ENCODE measurements at places on chromosomes 6 and 20.

DNA sequence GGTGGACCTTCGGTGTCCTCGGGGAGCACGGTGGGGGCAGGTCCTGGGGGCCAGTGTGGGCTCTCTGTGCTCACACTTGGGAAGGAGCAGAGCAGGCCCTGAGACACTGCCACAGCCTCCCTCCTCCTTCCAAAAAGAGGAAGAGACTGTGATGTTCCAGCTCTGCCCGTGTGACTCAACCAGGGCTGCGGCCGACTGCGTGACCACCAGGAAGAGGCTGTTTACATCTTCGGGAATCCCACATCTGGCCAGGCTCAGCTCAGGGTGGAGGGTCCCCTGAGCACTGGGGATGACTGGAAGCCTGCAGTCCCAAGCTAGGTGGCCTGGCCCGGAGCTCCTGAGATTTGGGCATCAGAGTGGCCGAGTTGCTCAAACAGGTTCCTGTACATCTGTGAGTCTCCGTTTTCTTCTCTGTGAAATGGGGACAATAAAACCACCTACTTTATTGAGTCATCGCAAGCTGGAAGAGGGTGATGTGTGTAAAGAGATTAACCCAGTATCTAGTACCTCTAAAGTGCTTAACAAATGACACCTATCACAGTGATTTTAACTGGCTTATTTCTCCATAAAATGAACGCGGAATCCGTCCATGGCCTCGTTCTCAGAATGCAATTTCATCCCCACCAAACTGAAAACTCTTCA, 242.1 kb downstream of the DLL1 start:
- no peak for DNase-seq

- no peak for DNase-seq
These were observed 146.2 kb downstream of the GRIK2 start for GRCh38 chr6:101539510-101540245.

DNA sequence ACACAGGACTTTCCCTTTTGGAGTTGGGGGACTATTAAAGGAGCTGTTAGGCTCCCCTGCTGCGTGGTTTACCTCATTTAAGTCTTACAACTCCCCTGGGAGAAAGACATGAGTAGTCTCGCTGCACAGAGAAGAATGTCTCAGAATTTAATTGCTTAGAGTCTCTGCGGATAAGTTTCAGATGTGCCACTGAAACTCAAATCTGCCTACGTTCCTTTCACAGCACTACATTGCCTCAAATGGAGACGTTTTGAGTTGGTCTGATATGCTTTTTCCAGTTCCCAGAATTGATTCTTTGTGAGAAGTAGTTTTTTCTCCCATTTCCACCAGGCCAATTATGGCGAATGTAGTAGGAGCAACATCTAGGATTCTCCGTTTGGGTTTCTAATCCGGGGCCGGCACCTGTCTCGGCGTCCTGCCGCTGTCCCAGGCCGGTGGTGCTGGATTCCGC, 532 bp upstream of the SLC35F1 start:
- DNase-seq = no peak

DNA sequence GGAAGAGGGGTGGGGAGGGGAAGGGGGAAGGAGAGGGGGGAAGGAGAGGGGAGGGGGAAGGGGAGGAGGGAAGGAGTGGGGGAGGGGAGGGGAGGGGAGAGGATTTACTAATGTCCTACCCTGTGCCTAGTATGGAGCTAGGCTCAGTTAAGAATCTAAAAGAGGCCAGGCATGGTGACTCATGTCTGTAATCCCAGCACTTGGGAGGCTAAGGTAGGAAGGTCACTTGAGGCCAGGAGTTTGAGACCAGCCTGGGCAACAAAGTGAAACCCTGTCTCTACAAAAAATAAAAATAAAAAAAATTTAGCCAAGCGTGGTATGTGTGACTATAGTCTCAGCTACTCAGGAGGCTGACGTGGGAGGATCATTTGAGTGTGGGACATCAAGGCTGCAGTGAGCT, 13.0 kb downstream of the UBE2J1 start:
- no peak for DNase-seq

- no peak for DNase-seq
These were observed 34.2 kb downstream of the LRFN2 start for GRCh38 chr6:40552941-40553340.

DNA sequence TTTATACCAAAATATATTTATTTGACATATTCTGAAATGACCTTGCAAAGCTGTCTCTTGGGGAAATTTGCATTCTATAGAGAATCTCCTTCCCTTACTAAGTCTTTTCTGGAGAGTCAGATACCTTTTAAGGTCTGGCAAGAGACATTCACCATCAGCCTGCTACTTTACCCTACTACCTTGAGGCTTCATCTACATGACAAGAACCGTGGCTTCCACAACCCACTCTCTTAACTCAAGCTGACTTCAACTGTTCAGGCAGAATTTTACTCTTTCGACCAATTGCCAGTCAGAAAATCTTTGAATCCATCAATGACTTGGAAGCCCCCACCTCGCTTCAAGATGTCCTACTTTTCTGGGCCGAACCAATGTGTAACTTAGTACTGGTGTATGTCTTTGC, 314.2 kb downstream of the LAMA2 start:
- DNase-seq = no peak

DNA sequence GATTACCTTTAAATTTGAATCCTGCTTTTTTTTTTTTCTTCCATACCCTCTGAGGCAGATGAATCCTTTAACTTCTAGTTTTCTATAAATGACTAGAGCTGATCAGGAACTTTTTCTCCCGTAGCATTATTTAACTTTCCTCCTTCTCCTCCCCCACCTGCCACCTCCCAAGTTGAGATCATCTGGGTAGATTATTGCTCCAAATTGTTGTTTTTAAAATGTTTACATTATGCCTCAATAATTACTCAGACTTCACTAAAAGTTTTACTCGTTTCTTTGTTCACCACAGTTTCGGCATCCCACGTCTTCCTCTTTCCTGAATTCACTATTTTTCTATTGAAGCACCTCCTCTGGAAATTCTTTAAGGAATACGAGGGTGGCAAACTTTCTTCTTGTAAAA, 16.6 kb upstream of the SCUBE3 start:
- DNase-seq = no peak

- DNase-seq = no peak
These were observed 1379.2 kb upstream of the DEFB115 start for GRCh38 chr20:29878281-29878741.

GRCh38 chr6:11258260-11259237, 26.1 kb upstream of the NEDD9 start:
- DNase-seq = peak; percentile 49

GRCh38 chr6:134352786-134353480, 35.0 kb upstream of the SGK1 start:
- peak; percentile 57 for DNase-seq

DNA sequence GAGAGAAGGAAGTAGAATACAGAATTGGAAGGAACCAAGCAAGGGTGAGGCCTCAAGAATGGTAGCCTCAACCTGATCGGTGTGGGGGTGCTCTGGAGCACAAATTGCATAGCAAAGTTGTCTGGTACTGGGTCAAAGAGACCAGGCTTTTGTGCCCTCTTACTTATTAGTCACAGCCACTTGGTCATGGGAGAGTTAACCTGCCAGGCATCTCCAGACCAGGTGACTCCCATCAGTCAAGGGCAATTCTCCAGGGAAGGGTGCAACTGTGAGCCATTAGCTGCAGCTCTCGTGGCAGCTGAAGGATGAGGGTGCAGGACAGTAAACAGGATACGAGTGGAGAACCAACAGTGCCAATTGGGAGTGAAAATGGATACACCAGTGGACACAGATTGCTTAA, 47.7 kb upstream of the PLCB4 start:
- DNase-seq = no peak

DNA sequence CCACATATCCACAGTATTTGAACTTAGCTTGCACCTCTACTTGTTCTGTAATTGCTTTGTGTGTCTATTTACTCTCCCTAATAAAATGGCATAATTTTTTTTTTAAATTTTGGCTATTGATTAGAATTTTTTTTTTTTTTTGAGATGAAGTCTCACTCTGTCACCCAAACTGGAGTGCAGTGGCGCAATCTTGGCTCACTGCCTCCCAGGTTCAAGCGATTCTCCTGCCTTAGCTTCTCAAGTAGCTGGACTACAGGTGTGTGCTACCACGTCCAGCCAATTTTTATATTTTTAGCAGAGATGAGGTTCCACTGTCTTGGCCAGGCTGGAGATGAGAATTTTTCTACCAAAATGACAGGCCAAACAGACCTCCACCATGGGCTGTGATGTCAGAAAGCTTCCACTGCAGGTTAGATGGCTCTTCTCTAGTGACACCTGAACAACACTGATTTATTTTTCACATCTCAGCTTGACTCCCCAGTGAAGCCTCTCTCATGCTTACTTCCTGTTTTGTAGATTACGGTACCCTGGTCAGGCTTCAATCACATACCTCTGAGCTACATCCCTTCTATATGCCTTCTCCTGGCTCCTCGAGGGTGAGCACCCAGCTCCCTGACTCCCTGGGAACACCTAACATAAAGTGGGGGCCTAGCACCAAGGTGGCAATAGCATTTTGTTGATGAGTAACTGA, 112.8 kb downstream of the ARHGAP18 start:
- DNase-seq = no peak

- no peak for DNase-seq
These were observed 21.8 kb upstream of the SAMD5 start for GRCh38 chr6:147486683-147487082.

DNA sequence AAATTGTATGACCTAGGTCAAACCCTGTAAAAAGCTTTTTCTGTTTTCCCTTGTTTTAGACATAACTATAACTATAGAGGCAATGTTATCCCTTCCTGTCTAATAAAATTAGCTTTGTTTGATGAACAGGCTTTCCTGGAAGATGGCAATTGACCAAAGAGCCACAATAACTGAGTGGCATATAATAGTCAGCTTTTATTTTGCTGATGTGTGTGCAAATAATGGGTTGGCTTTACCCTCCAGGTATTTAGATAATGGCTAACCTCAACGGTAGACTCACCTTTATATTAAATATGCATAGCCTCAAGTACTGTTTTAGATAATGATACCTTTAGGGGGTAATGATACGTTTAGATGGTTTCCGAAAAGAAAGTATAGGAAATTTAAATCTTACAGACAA, 15.0 kb downstream of the TBXT start:
- DNase-seq = no peak

DNA sequence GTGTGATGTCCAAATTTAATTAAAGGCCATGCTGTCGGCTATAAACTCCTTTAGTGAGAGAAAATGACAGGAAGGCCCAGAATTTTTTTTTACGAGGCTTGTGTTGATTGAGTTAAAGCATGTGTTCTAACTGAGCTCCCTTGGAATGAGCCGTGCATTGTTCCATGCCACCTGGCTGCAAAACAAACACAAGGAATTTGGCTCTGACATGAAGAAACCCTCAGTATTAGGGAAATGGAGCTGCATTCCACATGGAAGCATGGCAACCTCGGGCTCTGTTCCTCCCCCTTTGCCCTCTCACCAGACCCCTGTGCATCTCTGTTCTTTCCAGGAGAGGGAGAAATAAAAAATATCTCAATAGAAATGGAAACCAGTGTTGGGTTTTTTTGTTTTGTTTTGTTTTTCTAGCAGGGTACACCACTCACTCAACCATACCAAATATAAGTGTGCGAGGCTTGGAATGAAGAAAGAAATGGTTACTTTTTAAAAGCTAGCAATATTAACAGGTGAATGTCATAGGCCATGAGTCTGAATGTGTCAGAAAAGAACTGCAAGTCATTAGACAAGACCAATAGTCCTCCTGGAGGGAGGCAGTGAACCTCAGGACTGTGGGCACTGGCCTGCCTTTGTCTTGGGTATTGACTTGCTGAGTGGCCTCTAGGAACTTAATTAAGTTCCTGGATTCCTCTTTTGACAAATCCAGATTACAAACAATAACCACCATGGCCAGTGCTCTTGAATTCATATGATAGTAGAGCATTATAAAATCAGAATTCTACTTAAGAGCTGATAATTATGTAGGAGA, 935.1 kb downstream of the KIF16B start:
- no peak for DNase-seq

DNA sequence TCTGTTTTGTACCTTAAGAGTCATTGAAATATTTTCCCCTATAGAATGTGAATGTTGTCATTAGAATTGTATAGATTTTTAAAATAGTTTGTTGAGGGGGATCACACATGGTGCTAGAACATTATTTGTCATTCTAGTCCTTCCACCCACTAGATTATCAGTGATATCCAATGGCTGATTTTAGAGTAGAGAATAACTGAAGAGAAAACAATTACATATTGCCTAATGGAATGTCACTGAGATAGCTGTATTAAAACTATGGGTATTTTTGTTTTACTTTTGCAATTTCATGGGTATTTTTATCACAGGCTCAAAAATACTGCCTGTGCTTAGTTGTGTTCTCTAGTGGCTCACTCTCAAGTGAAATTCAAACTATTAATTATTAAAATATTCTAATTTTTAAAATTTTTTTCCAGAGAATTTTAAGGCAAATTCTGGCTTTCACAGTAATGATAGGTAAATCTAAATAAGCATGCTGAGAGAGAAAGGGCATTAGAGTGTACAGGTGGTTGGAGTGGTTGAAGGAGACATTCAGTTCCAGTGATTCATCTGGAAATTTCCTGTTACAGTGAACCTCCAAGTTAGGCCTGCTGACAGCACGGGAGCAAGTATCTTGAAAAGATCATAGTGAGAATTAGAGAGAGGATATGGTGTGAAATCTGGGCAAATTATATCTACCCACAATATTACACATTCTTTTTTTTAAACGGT, 399.6 kb downstream of the NKAIN2 start:
- DNase-seq = no peak

GRCh38 chr6:166721576-166721975, 94.5 kb upstream of the RPS6KA2 start:
- no peak for DNase-seq

- no peak for DNase-seq
These were observed 8.6 kb downstream of the SRC start for GRCh38 chr20:37354210-37355195.

DNA sequence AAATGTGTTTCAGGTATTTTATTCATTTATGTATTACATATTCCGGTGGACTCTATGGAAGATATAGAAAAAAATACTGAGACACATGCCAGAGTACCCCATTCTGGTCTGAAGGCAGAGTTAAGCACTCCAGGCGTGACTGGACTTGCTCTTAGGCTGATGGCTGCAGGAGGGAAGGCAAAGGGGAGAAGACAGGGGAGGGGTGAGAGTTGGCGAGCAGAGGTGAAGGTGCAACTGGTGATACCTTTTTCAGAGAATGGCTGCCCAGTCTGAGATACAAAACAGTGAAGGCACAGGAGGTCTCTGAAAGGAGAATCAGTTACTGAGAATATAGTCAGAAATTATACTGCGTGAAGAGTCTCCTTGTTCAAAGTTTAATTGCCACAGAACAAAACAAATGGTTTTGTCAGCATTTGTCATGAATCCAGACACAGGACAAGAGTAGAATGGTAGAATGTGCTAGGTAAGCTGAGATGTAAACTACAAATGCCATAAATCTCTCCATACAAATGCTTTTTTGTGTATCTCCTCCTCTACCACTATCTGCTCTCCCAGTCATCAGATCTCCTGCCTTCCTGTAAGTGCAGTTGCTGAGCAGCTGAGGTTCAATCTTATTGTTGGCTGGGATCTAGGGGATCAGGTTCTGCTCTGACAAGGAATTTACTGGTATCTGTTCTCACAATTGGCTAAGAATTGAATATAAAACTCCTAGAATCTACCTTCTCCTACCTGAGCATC, 104.2 kb upstream of the DST start:
- no peak for DNase-seq

- peak; percentile 76 for DNase-seq
These were observed 24.4 kb downstream of the CNBD2 start for GRCh38 chr20:35992713-35993335.

Measured in activated CD4-positive, alpha-beta T cell treated with anti-CD3 and anti-CD28 coated beads, Interleukin-2, Interleukin-6, amounts not matched to agents 100 ng/mL and 50 ng/mL, durations not matched to agents 16 hours and 8 hours (primary cell).